Central memory CD4-positive, alpha-beta T cell (primary cell): ENCODE measurements at places on chromosomes 4 and X.
A peak's percentile ranks its signal among the peaks of the same experiment; 100 is the strongest.

GRCh38 chr4:67581208-67581857, 22.8 kb downstream of the STAP1 start:
- peak; percentile 55 for DNase-seq

DNA sequence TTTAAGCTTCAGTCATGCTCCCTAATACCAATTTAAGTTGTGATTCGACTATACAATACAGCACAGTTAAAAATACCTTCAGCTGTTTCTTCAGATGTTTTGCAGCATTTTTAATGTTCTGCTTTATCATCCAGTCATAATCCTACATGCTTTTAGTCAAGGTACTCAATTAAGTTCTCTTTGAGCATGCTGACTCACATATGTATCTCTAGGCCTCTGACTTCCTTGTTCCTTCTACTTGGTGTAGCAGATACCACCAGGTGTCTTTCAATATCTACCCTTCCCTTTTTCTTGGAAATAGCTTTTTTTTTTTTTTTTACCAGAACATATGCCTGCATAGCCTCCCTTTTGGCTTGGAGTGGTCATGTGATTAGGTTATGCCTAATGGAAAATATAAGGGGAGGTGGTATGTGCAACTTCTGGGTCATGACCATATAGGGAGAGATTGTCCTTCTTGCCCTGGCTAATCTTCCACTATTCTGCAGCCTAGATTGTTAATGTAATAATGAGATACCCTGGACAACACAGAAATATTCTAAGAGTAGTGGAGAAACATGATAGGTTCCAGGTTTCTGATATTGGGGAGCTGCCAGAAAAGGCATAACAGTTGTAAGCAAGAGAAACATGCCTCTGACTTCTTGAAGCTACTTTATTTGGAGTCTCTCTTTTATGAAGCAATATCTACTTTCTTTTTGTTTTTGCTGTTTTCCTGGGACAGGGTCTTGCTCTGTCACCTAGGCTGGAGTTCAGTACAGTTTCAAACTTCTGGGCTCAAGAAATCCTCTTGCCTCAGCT, 737.2 kb upstream of the SLIT2 start:
- DNase-seq: no peak

- no peak for DNase-seq
Observed at GRCh38 chr4:169098054-169098497, 88.0 kb upstream of the CBR4 start.

DNA sequence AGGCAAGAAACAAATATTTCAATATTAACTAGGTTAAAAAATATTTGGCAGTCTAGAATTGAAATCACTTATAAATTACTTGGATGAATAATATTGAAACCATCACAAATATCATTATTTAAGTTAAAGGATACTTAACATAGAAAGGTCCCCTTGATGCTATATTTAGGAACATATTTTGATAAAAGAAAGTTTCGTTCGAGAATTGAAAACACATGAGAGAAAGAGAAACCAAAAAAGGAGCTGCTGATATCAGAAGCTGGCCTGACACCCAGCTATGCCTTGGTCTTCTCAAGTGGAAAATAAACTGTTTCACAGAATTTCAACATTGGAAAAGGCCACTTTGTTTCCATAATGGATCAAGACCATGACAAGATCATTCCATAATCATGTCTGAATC, 762.4 kb downstream of the DMD start:
- DNase-seq: no peak

- DNase-seq: no peak
Observed at GRCh38 chr4:78155616-78156105, 98.5 kb downstream of the FRAS1 start.

- DNase-seq: no peak
Observed at GRCh38 chr4:19346636-19347035, 905.1 kb upstream of the SLIT2 start.

DNA sequence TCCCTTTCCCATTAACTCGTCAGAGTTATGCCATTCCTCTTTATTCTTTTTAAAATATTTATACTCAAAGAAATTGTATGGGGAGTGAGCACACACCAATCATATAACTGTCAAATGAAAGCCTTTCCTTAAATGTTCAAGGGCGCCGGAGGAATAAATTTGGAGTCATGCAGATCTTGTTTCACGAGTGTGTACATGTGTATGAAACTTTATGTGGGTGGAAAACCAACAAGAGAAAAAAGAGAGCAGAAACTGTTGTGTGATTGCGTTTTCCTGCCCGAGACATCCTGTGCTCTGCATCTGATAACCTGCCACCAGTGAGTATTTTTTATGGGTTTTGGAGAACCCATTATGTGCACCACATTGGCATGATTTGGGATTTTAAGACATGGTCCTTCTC, 88.3 kb downstream of the FHDC1 start:
- no peak for DNase-seq

GRCh38 chrX:104325213-104325585, 70.5 kb upstream of the ESX1 start:
- DNase-seq: no peak

DNA sequence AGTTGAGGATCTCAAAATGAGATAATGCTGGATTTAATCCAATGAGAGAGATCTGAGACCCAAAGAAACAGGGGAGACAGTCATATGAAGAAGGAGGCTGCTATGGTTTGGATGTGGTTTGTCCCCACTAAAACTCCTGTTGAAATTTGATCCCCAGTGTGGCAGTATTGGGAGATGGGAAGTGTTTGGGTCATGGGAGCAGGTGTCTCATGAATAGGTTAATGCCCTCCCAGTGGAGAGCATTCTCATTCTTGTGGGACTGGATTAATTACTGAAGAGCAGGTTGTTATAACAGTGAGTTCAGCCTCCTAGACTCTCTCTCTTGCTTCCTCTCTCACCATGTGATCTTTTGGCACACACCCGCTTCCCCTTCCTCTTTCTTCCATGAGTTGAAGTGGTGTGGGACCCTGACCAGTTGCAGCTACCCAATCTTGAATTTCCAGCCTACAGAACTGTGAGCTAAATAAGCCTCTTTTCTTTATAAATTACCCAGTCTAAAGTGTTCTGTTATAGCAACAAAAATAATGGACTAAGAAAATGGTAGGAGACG, 70.3 kb downstream of the PPEF2 start:
- DNase-seq: no peak

DNA sequence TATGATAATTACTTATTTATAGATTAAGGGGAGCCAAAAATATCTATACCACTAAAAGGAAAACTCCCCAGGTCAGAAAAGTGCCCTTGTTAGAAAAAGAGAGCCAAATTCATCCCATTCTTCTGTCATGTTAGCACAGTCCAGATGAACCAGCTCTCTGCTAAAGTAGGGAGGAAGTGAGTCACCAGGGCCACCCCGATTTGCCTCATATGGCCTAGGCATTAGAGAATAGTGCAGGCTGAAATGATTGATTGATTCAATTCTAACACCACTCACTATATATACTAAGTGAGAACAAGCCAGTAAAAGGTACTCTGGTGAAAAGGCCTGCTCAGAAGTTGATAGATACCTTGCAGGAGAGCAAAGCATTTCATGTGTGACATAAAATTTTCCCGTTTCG, 94.5 kb downstream of the SRPX start:
- DNase-seq: no peak

DNA sequence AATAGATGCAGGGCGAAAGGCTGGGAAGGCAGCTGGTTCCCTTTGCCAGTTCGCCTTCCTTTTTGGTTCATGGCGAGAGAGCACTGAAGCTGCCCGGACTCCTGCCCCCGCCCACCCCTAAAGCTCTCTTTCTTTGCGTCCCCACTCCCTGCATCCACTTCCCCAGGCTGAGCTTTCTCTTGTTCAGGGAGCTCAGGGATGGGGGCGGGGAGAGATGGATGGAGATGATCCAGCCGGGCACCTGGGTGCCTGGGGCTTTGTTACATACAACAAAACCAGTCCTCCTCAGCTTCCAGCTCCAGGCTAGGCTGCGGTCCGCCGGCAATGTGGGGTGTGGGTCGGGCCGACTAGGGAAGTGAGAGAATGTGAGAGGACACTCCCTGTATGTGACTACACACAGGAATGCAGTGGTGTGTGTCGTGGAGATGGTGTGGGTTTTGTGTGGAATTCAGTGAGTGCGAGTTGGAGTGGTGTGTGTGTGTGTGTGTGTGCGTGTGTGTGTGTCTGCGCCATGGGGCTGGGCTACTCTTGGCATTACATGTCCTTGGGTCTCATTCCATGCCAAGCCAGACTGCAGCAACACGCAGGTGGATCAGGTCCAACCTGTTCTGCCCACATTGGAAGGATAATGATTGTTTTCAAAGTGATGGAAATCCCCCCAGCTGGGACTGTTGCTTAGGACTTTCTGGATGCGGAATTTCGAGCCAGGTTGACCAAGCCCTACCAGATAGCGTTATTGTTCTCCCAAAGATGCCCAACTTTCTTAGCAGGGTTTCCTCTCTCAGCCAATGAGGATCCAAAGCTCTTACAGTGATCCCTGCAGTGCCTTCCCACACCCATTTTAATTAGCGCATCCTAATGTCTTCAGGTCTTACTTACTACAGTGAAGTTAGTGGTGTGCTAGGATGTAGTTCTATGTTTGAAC, 149.4 kb upstream of the CHRDL1 start:
- DNase-seq: no peak

GRCh38 chr4:113858924-113859323, 97.4 kb upstream of the CAMK2D start:
- no peak for DNase-seq

- no peak for DNase-seq
Observed at GRCh38 chr4:16598597-16599206, 299.7 kb downstream of the LDB2 start.

GRCh38 chr4:35975617-35976355, 268.5 kb downstream of the ARAP2 start:
- no peak for DNase-seq

DNA sequence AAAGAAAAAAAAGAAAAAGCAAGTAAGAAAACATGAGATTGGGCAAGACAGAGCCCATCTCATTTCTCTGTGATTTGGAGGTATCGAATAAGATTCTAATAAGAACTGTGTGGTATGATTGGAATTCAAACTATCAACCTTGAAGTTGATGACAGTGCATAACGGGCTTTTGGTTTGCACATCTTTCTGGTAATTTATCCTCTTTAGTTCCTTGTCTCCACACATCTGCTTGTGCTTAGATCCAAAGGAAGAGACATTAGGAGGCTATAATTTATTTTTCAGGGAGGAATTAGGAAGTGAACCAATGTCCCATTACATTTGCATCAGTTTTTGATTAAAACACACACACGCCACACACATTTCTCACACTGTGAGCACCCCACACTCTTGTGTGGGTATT, 149.9 kb downstream of the ARSF start:
- no peak for DNase-seq

GRCh38 chr4:99815597-99816011, 1.0 kb upstream of the DAPP1 start:
- DNase-seq: no peak

GRCh38 chr4:187692626-187693025, 302.9 kb upstream of the ZFP42 start:
- DNase-seq: no peak

DNA sequence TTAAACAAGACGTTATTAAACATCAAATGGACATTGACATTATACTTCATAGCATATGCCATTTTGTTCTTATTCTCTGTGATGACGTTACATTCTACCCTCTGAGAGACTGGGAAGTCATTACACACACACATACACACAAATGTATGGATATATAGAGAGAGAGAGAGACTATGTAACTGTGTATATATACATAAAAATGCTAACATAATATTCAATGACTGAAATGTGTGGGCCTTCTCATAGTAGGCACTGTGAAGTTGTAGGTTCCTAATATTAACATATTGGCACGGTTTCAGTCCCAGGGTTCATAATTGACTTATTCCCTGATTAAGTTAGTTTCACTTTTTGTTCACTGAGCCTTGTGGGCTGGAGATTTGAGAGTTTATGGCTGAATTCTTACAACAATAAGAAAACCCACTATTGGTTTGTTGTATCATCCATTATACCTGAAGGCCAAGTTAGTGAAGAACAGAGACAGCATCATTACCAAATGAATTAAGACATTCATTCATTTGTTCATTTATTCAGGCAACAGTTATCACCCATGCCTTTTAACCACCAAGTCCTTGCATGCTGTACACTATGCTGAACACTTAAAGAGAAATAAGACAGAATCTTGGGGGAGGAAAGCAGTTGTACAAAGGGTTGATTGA, 68.5 kb downstream of the GAB1 start:
- no peak for DNase-seq

DNA sequence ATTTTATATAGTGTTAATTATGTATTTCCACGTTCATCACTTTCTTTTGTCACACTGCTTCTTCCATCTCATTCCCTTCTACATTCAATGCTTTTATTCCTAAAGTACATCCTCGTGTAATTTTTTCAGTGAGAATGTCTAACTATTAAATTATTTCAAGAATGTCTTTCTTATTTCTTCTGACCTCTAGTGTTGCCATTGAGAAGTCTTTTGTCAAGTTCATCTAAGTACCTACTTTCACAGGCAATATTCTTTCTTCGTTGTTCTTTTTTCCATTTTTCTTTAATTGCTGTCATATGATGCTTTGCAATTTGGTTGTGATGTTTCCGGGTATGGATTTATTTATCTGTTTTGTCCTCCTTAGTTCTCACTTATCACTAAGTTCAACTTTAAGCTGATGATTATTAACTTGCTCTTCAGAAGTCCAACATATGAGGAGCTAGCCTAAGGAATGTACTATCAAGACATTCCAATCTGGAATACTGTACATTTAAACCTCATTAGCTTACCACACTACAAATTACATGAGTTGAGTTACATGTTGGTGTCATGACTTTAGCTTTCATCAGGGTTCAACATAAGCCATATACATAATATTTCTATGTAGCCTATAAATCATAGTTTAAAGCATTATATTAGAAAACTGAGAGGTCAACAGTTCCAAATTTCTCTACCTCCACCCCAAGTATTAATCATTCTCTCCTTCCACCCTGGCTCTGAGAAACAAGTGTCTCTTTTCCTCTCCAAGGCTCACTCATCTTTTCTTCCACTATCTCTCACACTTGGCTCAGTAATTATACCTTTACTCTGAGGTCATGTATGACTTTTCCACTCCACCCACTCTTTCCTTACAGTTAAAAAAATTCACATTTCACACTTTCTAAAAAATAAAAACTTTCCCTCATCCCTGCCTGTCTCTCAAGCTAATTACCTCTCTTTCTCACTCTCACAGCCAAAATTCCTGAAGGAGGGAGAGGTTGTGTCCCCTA, 81.5 kb downstream of the COX18 start:
- DNase-seq: no peak

GRCh38 chr4:76585897-76586360, 150.9 kb downstream of the SHROOM3 start:
- DNase-seq: no peak

- no peak for DNase-seq
Observed at GRCh38 chr4:124431653-124432192, 280.8 kb downstream of the ANKRD50 start.

DNA sequence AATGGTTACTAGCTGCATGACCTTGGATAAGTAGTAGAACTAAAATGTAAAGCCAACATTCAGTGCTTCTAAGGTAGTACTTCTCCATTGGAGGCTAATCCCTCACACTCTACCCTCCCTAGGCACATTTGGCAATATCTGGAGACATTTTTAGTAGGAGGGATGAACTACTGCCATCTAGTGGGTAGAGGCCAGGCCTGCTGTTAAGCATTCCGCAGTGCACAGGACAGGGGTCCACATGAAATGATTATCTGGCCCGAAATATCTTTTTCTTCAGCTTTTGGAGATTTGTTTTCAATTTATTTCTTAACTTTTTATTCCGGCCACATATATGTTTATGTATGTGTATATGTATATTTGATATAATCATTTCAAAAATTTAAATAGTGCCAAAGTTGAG, 36.0 kb upstream of the SPANXC start:
- no peak for DNase-seq
